ENCODE measurements at places on chromosomes 3 and 15. TPM values are rescaled to one million over a fixed set of nuclear protein-coding genes. Genes with fewer than 3 reads are reported as not detected.

The NOX5 gene
- total RNA-seq, result 0.56 TPM

GRCh38 chr15:66721501-66721937 is 19.5 kb downstream of the SMAD6 start:
- no peak for DNase-seq

GRCh38 chr15:72491768-72492167 is 17.6 kb downstream of the ARIH1 start:
- no peak for DNase-seq

The TMEM43 gene
- total RNA-seq, result 141 TPM

The AADAC gene
- 22.2 TPM for total RNA-seq

- no peak for DNase-seq
These were observed 129.4 kb downstream of the VGLL4 start for GRCh38 chr3:11514191-11514821.

Measured in omental fat pad (tissue), 4 donors.